BJ (cell line): ENCODE measurements at places on chromosomes 5 and 9.

- DNase-seq, result no peak
Measured at GRCh38 chr9:124260769-124261603, 3.2 kb downstream of the NEK6 start.

DNA sequence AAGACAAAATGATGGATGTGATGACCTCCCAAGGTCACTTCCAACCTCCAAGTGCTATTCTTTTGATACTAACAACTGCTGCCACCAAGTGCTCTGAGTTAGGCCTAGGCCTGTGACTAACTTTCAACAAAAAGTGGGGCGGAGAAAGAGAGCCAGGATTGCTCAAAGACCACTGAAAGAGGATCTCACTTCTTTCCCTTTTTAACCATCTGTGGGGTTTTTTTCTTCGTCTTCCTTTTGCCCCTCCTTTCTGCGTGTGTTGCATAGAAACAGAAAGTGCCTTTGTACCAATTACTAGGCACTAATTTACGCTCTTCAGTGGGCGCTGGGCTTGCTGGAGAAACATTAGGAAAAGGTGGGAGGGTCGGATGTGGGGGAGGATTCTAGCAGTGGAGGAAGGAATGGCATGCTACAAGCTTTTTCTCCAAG is 8.0 kb downstream of the KLF9 start:
- DNase-seq, result no peak

- DNase-seq, result no peak
Measured at GRCh38 chr5:40681363-40682153, 1.8 kb downstream of the PTGER4 start.

DNA sequence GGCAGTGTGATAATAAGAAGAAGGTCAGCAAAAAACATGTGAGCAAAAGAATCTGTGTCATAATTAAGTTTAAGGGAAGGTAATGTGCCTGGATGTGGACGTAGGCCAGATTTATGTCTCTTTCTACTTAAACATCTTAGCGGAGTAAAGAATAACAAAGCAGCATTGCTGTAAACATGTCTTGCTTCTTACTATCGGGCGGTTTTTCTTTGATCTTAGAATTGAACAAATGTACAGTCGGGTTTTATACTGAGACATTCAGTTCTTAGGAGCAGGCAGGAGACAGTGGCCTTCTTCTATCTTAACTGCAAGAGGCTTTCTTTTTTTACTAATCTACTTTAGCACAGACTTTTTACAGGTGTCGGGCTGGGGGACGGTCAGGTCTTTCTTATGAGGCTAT is 40.4 kb upstream of the FLT4 start:
- no peak for DNase-seq

GRCh38 chr5:44320188-44320587 is 69.0 kb downstream of the FGF10 start:
- DNase-seq, result no peak

GRCh38 chr9:94918038-94918753 is 191.7 kb downstream of the AOPEP start:
- DNase-seq, result no peak

DNA sequence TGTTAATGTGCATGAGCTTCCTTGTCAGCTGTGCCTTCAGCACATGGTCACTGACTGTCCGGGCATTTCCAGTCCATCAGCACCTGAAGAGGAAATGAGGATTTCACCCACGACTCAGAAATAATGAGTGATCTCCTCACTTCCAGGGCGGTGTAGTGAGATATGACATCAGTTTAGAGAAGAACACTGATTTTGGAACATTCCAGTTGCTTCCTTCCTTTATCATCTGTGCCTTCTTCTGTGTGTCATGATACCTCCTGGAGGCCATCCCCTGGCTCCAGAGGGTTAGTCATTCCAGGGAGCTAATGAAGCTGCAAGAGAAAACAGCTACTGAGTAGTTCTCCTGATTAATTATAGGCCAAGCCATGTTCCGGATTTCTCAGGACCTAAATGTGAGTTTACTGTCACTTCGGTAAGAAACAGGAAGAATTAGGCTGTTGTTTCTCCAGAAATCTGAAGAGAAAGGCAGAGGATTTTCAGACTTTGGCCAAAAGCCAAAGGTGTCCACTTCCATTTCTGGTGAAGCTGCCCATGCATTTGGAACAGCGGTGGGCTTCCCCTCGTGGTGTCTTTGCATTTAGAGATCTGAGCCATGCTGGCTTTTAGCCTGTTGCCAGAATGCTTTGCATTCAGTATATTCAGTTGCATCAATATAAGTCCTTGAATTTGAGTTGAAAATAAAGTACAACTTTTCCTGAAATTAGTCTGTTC is 161.3 kb upstream of the OTULINL start:
- no peak for DNase-seq

DNA sequence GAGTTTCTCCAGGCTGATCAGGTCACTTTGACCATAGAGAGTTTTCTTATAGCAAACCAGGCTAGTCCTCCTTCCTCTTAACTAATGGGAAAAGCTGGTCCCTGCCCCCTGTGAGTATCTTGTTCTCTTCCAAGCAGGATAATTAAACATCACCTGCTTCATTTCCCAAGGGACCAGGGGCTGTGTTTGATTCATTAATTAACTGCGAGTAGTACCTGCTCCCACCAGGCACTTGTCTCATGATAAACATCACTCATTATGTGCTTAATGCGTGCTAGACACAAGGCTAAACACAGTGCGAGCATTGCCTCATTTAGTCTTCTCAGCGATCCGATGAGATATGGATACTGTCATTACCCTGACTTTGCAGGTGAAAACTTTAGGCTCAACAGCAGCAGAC is 1.7 kb upstream of the FAM163B start:
- no peak for DNase-seq

GRCh38 chr9:123998970-123999621 is 12.5 kb upstream of the LHX2 start:
- no peak for DNase-seq

DNA sequence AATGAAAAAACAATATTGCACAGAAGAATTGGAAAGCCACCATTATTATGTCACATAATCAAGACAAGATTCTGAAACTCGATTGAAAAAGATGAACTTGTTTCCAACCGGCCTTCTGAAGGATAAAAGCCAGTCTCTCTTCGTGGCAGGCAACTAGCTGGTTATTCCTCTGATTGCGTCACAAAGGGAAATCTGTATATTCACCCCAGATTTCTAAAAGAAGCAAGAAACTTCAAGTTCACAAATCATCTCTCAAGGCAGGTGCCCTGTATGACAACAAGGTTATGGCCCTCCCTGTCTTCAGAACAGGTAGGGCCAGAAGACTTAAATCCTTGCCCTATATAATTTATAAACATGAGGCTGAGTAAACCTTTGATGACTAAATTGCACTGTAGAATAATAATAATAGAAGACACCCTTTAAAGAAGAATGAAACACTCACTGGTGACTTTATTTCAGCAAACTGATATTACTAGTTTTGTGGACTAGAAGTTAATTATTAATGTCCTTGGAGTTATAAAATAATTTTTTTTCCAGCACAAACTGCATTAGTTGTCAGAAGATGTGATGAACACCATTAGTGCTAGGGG is 2.9 kb upstream of the KLF4 start:
- no peak for DNase-seq

- no peak for DNase-seq
Measured at GRCh38 chr5:102077920-102078319, 218.2 kb downstream of the SLCO4C1 start.

DNA sequence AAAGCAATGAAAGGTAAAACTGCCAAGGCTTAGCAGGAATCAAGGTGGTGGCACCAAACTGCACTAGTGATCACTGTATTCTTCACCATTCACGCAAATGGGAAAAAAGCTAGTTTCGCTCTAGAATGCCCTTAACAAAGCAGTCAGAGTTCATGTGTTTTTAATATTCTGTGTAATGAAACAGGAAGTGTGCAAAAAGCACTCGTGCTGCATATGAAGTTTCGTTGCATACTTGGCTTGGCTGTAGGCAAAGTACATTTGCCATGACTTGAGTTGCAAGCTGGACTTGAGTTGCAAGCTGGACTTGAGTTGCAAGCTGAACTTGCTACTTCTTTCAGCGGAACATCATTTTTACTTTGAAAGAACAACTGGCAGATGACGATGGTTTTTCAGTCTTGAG is 55.4 kb downstream of the FOXI1 start:
- DNase-seq, result no peak

GRCh38 chr5:162391833-162392232 is 324.3 kb downstream of the GABRG2 start:
- DNase-seq, result no peak

GRCh38 chr9:76215066-76215465 is 179.2 kb downstream of the RFK start:
- peak; percentile 82 for DNase-seq

DNA sequence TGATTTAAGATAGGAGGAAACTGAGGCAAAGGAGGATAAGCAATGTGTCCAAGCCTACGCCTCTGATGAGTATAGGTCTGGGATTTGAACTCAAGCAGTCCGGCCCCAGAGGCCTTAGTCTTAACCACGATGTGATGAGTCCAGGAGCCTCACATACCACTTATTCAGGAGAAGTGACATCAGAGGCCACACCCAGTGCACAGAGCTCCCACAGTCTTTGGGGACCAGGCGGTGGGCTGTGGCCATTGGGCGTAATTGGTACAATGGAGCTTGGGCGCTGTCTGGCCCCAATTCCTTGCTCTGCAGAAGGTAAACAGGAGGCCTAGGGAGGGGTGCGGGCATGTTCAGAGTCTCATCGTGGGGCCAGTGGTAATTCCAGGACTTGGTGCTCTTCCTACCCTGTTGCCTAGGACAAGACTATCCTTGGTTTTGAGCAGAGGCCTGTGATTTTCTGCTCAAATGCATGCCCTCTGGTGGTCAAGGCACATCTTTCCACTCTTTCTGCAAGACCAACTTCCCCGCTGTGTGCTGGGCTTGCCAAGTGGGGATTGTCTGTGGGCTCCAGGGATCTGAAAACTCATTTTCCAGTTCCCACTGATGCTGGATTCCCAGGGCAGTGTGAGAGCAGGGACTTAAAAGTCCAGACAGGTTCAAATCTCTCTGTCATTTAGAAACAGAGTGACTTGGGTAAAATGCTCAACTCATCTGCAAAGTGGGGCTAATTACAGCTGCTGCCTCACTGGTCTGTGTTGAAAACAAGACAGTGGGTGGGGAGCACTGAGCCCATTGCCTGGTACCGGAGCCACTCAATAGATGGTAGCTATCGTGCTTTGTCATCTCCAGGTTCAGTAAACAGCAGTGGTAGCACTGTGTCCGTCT is 15.8 kb downstream of the NDST1 start:
- DNase-seq, result no peak

- DNase-seq, result no peak
Measured at GRCh38 chr9:6552498-6553121, 92.9 kb downstream of the GLDC start.
